ENCODE measurements at places on chromosomes 16 and 17.

GRCh38 chr16:14043278-14043677 lies 27.8 kb upstream of the MRTFB start:
- no peak for DNase-seq

DNA sequence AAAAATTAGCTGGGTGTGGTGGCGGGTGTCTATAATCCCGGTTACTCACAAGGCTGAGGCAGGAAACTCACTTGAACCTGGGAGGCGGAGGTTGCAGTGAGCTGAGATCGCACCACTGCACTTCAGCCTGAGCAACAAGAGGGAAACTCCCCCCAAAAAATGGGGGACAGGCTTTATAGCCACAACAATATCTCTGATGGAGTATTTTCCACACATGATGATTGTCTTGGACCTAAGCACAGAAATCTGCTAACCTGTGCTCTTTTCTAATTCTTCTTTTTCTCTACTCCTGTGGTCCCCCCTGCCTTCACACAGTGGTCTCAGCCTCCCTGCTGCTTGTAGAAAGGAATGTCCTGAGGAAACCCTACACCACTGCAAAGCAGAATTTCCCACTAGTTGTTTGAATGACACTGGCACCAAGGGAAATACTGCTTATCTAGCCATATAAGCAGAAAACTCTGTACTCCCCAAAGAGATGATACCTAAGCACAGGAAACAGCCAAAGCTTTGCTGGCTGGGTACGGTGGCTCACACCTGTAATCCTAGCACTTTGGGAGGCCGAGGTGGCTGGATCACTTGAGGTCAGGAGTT lies 117.6 kb downstream of the USP31 start:
- DNase-seq: no peak

DNA sequence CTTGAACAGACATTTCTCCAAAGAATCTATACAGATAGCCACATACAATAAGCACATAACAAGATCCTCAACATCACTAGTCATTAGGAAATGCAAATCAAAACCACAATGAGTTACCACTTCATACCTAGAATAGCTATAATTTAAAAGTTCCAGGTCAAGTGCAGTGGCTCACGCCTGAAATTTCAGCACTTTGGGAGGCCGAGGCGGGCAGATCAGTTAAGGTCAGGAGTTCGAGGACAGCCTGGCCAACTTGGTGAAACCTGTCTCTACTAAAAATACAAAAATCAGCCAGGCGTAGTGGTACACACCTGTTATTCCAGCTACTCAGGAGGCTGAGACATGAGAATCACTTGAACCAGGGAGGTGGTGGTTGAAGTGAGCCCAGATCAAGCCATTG lies 19.9 kb downstream of the RANBP10 start:
- no peak for DNase-seq

DNA sequence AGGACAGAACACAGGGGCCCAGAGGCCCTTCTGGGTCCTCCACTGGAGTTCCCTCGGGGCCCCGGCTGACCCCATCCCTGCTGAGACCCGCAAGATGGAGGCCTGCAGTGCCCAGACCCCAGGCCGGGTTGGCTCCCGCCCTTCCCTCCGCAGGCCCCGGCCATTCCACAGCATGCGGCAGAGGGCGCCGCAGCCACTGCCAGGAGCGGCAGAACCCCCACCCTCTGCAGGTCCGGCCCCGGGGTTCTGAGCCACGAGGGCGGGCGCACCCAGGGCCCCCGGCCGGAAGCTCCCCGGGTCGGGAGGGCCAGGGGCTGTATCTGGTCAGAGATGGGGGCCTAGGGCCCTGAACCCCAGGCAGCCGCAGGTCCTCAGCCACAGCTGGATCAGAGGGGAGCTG lies 2.4 kb upstream of the PERCC1 start:
- DNase-seq: no peak

- no peak for DNase-seq
Measured at GRCh38 chr16:67922221-67922620, 9.4 kb downstream of the CTRL start.

DNA sequence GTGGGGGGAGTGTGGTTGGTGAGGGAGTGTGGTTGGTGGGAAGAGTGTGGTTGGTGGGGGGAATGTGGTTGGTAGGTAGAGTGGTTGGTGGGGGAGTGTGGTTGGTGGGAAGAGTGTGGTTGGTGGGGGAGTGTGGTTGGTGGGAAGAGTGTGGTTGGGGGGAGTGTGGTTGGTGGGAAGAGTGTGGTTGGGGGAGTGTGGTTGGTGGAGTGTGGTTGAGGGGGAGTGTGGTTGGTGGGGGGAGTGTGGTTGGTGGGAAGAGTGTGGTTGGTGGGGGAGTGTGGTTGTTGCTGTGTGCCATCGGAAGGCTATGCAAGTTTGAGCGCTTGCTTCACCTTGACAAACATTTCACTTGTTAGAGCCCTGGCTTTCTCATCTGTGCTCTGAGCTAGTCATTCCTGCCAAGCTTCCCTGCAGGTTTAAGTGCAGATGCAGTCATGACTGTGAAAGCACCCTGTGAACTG lies 20.1 kb downstream of the MINK1 start:
- DNase-seq: no peak

DNA sequence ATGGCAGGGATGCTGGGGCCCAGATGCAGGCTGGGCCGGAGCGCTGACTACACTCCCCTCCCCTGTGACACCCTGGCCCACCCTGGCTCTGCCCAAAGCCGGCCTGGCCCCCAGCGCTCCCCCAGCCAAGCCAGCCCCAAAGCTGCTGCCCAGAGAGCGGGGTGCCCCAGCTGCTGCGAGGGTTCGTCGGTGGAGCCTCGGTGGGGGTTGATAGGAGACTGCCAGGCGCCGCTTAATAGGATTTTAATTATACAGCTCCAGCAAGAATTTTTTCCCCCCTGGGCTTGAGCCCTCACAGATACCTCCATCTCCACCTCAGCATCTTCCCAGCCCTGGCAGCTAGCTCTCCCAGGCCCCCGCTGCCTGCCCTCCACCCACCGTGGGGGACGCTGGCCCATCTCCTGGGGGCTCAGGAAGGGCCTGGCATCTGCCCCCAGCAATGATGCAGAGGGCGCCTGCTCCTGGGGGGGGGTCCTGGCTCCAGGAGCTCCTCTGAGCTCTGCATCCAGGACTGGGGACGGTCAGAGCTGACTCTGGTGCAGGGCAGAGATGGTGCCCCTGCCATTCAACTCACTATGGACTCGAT lies 36.8 kb upstream of the DLX4 start:
- DNase-seq: no peak

GRCh38 chr16:78576941-78577340 lies 477.5 kb downstream of the WWOX start:
- DNase-seq: no peak

GRCh38 chr17:67256075-67256732 lies 11.2 kb upstream of the HELZ start:
- DNase-seq: no peak

DNA sequence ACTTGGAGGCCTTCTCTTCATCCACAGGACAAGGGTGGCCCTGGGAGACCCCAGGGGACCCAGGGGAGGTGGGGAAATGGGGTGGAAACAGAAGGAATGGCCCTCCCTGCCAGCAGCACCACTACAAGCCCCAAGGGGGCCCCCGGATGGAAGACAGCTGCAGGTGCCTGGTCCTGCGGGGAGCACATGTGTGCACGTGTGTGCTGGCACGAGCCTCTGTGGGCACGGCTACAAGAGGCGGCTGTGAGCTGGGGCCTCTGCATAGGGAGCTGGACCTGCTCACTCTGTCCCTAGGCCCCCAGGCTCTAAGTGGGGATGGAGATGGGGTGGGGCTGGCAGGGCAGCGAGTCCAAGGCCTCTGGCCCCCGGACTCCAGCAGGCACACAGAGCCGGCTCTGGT lies 13.2 kb upstream of the AATK start:
- DNase-seq: no peak

GRCh38 chr16:88970050-88970449 lies 7.0 kb downstream of the CBFA2T3 start:
- no peak for DNase-seq

DNA sequence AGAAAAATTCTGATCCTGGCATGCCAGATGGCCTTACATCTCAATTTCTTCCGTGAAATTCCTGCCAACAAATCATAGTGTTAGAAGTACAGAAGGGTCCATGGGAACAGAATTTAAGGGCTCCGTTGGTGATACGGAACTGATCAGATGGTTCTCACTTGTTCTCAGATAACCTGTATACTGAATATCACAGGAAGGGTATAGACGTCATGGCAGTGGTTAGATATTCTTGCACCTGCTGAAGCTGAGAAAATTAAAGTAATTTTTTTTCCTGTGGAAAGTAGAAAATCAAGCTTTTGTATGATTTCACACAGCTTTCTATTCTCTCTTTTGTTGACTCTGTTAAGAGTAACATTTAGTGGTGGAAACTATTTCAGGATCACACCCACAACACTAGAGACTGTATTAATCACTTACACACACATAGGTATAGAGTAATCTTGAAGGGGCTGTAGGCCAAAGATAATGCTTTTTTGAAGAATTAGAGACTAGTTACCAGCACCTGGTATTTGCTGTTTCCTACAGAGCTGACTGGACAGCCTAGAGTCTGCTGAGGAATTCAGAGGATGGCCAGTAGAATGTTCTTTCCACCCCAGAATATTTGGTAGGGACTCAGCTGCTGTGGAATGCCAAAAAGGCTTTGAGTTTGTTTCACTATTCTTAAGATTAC lies 7.5 kb downstream of the TENT4B start:
- no peak for DNase-seq

GRCh38 chr16:87415441-87415840 lies 23.3 kb downstream of the MAP1LC3B start:
- DNase-seq: no peak

DNA sequence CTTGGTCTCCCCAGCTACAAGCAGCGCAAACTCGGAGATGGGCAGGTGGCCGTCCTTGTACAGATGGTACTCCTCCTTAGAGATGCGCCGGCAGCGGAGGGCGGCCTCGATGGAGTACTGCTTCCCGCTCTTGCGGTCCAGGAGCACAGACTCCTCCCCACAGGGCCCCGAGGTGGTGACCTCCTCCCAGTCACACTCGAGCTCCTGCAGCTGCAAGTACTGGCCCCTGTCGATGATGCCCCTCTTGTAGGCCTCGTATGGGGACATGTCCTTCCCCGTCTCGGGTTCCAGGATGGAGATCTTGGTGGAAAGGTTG lies 7.2 kb downstream of the CDK3 start:
- DNase-seq: no peak

- DNase-seq: no peak
Measured at GRCh38 chr16:6837722-6838121, 494.9 kb upstream of the RBFOX1 start.

- DNase-seq: no peak
Measured at GRCh38 chr16:25390761-25391160, 133.1 kb upstream of the ZKSCAN2 start.

DNA sequence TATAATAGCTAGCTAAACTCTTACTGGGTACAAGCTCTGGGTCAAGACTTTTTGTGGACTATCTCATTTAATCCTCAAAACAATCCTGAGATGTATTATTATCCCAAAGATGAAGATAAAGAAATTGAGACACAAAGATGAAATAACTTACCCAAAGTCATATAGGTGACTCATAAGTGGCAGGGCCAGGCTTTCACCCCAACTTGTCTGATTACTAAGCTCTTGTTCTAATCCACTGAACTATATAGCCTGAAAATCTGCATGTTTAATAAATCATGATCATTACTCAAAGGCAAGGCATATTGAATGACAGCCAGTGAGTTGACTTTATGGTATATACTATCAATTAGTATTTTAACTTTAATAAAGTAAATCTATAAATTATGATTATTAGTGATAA lies 77.4 kb downstream of the SKAP1 start:
- DNase-seq: no peak

DNA sequence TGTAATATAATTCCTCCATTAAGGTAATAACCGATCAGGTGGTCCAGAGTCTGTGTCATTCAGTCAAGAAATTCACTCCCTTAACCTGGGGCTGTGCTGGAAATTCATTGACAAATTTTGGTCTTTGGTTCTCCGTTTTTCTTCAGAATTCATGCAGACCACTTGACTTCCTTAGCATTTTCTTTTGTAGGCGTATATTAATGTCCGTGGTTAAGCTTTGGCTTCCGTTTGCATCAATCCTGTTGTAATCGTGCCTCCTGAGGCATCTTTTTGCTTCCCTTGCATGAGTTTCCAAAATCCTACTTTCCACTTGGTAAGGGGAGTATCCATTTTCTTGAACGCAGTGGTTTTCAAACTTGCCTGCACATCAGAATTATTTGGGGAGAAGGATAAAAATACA lies 9.0 kb downstream of the LRRC37B start:
- no peak for DNase-seq

DNA sequence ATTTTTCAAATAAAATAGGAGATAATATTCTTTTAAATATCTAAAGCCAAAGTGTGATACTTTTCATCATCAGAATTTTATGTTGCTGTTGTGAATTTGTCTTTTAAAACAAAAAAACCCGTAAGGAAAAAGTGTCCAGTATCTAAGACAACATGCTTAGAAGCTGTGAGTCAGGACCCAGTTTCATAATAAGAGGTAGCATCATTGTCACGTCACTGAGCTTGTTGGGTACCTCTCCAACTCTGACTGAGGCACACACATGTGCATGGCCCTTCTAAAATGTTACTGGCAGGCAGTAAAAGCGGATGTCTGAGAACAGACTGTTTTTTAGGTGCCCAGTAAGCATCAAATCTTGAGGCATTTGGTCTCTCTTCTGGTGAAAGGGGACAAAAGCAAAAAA lies 2.5 kb downstream of the CIAPIN1 start:
- DNase-seq: no peak

DNA sequence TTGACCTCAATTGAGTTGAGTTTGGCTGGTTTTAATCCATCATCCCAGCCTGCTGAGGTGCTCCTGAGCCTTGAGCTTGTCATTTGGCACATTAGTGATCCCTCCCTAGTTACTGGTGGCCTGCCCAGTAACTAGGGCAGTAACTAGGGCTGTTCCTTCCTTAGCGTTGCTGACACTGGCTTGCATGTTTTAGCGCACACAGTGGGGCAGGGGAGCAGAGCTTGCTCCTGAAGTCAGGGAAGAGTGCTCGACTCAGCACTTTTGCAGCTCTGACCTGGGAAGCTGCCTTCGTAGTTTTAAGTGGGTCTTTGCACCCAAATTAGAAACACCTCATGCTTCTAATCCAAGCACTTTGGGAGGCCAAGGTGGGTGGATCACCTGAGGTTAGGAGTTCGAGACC lies 15.7 kb downstream of the CCDC42 start:
- DNase-seq: no peak

GRCh38 chr16:2829501-2830354 lies at the start of gene ZG16B:
Gene ZG16B (plus strand): TSS chr16:2830303. CDS start chr16:2830442, 139 bp downstream.
- no peak for DNase-seq

GRCh38 chr16:74999219-74999608 lies 390 bp downstream of the ZNRF1 start:
- no peak for DNase-seq

GRCh38 chr16:68396481-68396880 lies 51.8 kb downstream of the SMPD3 start:
- DNase-seq: no peak

- no peak for DNase-seq
Measured at GRCh38 chr17:50882851-50883250, 16.7 kb upstream of the TOB1 start.

GRCh38 chr17:8503368-8503767 lies 67.7 kb downstream of the NDEL1 start:
- DNase-seq: no peak

- DNase-seq: no peak
Measured at GRCh38 chr16:60818465-60818864, 1217.8 kb downstream of the CDH8 start.
